ENCODE measurements at places on chromosomes 16 and 17.
A peak's percentile ranks its signal among the peaks of the same experiment; 100 is the strongest.

- no peak for DNase-seq
Measured at GRCh38 chr17:82412535-82413520, 5.3 kb upstream of the HEXD start.

GRCh38 chr17:14334919-14335318 lies 34.0 kb downstream of the HS3ST3B1 start:
- DNase-seq = no peak

DNA sequence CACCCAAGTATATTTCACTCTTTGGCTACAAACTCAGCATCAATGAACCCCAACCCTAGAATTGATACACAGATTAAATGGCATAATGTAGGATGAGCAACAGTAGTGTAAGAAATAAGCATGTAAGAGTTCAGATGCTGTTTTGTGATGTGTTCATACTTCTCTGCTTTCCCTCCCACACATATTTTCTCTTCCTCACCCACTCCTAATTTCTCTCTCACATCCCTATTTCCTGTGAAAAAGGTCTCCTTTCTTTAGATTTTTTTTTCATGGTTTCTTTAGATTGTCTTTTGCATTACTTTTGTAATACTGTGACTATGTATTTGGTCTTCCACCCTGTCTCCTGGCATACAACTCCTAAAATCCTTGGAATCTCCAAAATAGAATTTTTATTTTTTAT lies 21.7 kb downstream of the CREBBP start:
- no peak for DNase-seq

DNA sequence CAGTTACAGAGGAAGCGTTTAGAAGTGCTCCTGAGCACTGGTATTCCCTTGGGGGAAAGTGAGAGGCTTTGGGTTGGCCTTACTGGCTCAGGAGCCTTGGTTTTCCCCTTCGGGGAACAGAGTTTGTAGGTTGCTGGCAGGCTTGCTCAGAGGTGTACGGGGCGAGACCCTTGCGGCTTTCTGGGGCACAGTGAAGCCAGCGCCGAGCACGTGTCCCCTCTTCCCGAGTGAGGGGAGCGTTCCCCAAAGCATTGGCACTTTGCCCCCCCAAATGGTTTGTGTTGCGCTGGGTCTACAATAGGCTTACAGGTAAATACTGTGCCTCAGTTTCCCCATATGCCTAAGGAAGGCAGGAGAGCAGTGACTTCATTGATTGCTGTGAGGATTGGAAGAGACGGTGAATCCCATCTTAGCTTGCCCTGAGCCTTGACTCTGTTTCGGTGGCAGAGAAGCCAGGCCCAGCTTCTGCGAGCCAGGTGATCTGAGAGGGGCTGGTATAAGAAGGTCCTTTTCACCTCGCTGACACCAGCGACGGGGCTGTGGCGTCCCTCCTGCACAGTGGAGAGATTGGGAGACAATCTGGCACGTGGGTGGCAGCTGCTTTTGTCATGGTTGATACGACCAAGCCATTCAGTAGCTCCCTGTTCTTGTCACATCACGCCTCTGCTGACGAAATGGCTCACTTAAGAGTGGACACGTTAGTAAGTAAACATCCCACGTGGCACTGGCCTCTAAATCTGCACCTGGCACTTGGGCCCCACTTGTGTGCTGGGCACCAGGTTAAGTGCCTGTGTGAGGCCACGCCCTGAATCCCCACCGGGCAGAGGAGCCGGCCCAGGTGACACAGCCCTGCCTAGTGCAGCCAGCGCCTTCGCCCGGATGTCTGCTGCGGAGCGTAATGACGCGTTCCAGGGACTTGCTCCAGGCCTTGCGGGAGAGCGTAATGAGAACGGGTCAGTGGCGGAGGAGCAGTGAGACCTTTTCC lies 55.0 kb downstream of the MEAK7 start:
- no peak for DNase-seq

- DNase-seq = peak; percentile 64
Measured at GRCh38 chr16:46949241-46949892, 24.1 kb downstream of the DNAJA2 start.

GRCh38 chr16:83720981-83721380 lies 86.8 kb upstream of the HSBP1 start:
- no peak for DNase-seq

DNA sequence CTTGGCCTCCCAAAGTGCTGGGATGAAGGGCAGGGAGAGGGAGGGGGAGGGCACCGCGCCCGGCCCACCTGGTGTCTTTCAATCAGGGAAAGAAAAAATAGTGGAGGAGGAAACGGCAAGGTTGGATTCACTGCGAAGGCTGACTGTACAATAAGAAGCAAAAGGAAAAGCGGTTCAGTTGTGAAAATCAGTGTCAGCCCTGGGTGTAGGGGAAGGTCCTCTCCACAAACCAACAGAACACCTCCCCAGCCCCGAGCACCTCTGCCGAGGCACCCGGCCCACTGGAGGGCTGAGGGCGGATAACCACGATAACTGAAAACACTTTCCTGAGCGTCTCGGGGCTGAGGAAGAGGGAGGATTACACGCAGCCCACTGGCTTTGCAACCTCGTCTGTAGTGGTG lies 1.4 kb upstream of the SPG7 start:
- peak; percentile 32 for DNase-seq

- DNase-seq = no peak
Measured at GRCh38 chr16:46871597-46871996, 12.6 kb upstream of the GPT2 start.
